Mesothelial cell of epicardium (in vitro differentiated cells): ENCODE measurements at places on chromosomes 3 and 15.
A peak's percentile ranks its signal among the peaks of the same experiment; 100 is the strongest.

DNA sequence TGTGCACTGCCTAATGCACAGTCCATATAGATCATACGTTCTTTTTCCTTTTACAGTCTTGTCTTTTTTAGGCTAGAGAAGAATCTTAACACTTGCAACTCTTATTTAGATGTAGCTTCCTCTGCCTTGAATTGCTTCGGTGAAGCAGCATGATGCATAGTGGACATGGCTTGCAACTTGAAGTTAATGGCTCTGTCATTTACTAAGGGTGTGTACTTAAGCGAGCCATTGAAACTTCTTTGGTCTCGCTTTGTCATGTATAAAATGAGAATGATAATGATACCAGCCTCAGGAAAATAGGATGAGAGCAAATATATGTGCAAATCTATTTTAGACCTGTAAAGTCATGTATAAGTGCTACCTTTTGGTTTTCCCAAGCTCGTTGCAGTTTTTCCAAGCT is 147.4 kb downstream of the GHSR start:
- no peak for DNase-seq
- no peak overlapping the region for H3K27ac ChIP-seq

DNA sequence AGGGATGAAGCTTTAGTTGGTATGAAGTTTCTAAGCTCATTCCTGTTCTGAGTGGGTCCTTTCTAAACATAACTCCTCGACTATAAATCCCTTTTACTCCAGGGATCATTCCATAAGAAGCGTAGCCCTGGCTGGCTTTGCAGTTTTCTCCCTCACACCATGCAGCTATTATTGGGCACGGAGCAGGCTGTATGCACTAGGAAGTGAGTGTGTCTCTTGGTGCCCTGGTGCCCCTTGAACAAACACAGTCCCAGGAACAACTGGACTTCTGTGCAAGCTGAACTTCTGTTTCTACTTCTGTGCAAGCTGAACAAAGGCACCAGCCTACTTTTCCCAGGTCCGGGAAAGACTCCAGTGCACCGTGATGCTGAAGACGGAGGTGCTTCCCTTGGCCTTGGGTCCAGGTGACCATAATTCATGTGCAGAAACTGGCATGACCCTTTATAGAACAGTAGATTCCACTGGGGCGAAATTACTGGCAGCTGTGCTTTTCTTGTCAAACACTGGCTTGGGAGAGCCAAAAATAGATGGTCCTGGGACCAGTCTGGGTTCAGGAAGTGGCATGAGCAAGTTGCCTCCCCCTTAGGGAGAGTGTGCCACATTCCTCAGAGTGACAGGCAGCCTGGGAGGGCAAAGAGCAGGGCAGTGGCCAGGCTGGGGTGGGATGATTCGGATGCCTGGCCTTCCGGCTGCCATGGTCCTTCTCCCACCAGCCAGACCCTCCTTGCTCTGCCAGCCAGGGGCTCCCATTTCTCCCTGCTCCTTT is 127.2 kb downstream of the SLCO3A1 start:
- no peaks in the 10 kb centered on the region for H3K4me1 ChIP-seq
- DNase-seq, result no peak
- no peak overlapping the region for H3K27ac ChIP-seq
- H3K4me3 ChIP-seq, result no peak overlapping the region

DNA sequence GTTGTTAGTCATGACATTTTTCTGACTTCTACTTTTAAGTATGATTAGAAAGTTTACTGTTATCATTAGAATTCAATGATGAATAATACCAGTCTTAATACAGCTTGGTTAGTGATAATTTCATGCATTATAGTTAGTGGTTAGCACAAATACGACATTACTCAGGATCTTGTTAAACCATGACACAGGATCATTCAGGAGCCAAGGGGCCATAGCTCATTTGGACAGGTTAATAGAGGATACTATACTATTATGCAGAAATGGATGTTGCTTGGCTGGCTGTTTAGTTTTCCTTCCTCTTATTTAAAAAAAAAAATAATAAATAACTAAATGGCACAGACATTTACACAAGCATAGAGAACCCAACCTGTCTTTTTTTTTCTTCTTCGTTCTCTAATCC is 55.5 kb downstream of the NSUN3 start:
- no peak for DNase-seq
- H3K27ac ChIP-seq, result peak overlapping the region; percentile 79
- no peak overlapping the region for H3K4me3 ChIP-seq
- peaks cover 51% of the 10 kb centered on the region for H3K4me1 ChIP-seq
- H3K36me3 ChIP-seq, result peaks cover 4% of the 10 kb centered on the region

DNA sequence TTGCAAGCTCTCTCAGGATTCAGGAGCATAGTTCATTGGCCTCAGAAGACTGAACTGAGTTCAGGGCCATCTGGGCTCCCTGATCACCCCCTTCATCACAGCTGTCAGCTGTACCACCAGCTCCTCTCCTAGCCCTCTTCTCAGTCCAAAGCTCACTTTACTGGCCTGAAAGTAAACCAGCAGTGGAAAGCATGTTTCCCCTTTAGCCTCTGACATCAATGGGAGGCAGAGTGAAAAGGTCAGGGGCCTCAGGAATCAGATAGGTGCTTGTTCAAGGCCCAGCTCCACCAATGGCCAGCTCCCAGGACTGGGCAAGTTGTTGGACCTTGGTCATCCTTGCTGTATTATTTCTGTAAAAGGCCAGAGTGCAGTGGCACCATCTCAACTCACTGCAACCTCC is 223.4 kb downstream of the TLE3 start:
- H3K27me3 ChIP-seq, result no peaks in the 10 kb centered on the region
- no peak overlapping the region for H3K4me3 ChIP-seq
- H3K4me1 ChIP-seq, result peaks cover 3% of the 10 kb centered on the region
- DNase-seq, result no peak
- peaks cover 6% of the 10 kb centered on the region for H3K36me3 ChIP-seq

GRCh38 chr3:194854206-194854605 is 168.5 kb downstream of the FAM43A start:
- no peak for DNase-seq
- no peak overlapping the region for H3K4me3 ChIP-seq
- H3K4me1 ChIP-seq, result peaks cover 40% of the 10 kb centered on the region
- no peaks in the 10 kb centered on the region for H3K27me3 ChIP-seq
- H3K27ac ChIP-seq, result peak overlapping the region; percentile 2
- H3K36me3 ChIP-seq, result no peaks in the 10 kb centered on the region

DNA sequence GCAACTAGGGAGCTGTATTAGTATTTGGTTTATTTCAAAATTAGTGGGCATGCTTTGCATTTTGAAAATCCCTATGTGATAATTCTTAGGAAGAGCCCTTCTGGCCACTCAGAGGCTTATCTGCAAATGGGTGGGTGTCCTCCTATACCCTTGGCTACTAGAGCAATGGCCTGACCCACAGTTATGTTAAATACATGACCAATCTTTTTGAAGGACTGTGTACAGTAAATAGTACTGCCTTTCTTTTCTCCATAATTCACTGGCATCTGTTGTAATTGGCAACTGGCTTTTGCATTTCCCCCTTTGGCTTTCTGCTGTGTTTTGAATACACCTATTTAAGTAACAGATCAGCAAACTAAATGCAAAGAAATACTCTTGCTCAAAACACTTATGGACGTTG is 175.4 kb downstream of the ANXA2 start:
- no peaks in the 10 kb centered on the region for H3K36me3 ChIP-seq
- peaks cover 1% of the 10 kb centered on the region for H3K4me1 ChIP-seq
- H3K27ac ChIP-seq, result no peak overlapping the region
